ENCODE measurements at places on chromosomes 3 and 15.

DNA sequence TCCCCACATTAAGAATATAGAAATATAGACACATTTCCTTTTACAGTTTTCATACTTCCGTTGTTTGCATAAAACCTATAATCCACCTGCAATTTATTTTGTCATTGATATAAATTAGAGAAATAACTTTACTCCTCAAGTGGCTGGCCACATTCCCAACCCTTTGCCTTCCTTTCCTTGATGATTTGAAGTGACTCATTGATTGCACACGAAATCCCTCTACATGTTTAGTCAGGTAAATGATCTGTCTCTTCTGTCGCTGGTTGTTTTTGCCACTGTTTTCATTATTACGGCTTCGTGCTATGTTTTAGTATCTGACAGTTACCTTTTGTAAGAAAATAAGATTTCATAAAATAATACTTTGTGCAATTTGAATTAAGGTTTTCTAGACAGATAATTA is 272.2 kb upstream of the NR2E3 start:
- no peak overlapping the region for H3K27ac ChIP-seq
- H3K36me3 ChIP-seq: no peaks in the 10 kb centered on the region
- H3K4me1 ChIP-seq: no peaks in the 10 kb centered on the region
- no peak overlapping the region for H3K4me3 ChIP-seq
- peaks cover 5% of the 10 kb centered on the region for H3K27me3 ChIP-seq
- no peak for DNase-seq

GRCh38 chr15:98651036-98651481 is 2.7 kb downstream of the IGF1R start:
- peak; percentile 23 for DNase-seq
- H3K4me3 ChIP-seq: peak overlapping the region; percentile 94
- peaks cover 31% of the 10 kb centered on the region for H3K27me3 ChIP-seq
- H3K4me1 ChIP-seq: peaks cover 36% of the 10 kb centered on the region
- peak overlapping the region; percentile 94 for H3K27ac ChIP-seq

DNA sequence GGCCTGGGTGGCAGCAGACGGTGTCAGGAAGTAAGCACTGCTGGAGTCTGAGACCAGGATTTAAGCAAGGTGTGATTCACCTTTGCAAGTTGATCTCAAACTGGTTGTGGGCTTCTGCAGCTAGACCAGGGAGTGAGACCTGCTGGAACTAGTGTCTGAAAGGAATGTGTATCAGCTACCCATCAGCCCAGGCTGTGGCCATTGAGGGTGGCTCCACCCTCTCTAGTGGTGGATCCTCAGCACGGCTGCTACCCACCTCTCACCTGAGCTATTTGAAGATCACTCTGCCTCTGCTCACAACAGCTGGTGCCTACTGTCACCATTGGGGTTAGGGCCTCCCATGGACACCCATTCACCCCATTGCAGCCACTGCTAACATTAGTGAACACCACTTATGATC is 140.3 kb upstream of the DCBLD2 start:
- H3K4me3 ChIP-seq: no peak overlapping the region
- no peaks in the 10 kb centered on the region for H3K4me1 ChIP-seq
- no peak for DNase-seq

GRCh38 chr3:112973325-112974177 is 1.4 kb downstream of the CD200R1 start:
- no peaks in the 10 kb centered on the region for H3K36me3 ChIP-seq
- DNase-seq: peak; percentile 32
- H3K4me3 ChIP-seq: peak overlapping the region; percentile 75

- no peaks in the 10 kb centered on the region for H3K27me3 ChIP-seq
- H3K4me3 ChIP-seq: no peak overlapping the region
- no peak for DNase-seq
- peaks cover 15% of the 10 kb centered on the region for H3K36me3 ChIP-seq
- no peak overlapping the region for H3K27ac ChIP-seq
Measured at GRCh38 chr3:100006570-100007271, 107.6 kb downstream of the FILIP1L start.

- H3K27me3 ChIP-seq: peaks cover 1% of the 10 kb centered on the region
- H3K27ac ChIP-seq: no peak overlapping the region
- DNase-seq: no peak
Measured at GRCh38 chr15:99981191-99981647, 248.0 kb upstream of the LYSMD4 start.

GRCh38 chr15:75725006-75725718 is 12.5 kb upstream of the CSPG4 start:
- peaks cover 20% of the 10 kb centered on the region for H3K27me3 ChIP-seq
- no peak overlapping the region for H3K27ac ChIP-seq
- no peak for DNase-seq
- H3K4me3 ChIP-seq: no peak overlapping the region

GRCh38 chr15:82810890-82811426 is 1.5 kb downstream of the WHAMM start:
- H3K27ac ChIP-seq: peak overlapping the region; percentile 98
- DNase-seq: peak; percentile 24
- peaks cover 37% of the 10 kb centered on the region for H3K36me3 ChIP-seq
- no peaks in the 10 kb centered on the region for H3K27me3 ChIP-seq
- peaks cover 62% of the 10 kb centered on the region for H3K4me1 ChIP-seq
- peak overlapping the region; percentile 95 for H3K4me3 ChIP-seq

GRCh38 chr3:106512846-106513245 is 644.0 kb upstream of the CBLB start:
- H3K4me1 ChIP-seq: peaks cover 4% of the 10 kb centered on the region
- no peak overlapping the region for H3K27ac ChIP-seq
- no peak overlapping the region for H3K4me3 ChIP-seq

DNA sequence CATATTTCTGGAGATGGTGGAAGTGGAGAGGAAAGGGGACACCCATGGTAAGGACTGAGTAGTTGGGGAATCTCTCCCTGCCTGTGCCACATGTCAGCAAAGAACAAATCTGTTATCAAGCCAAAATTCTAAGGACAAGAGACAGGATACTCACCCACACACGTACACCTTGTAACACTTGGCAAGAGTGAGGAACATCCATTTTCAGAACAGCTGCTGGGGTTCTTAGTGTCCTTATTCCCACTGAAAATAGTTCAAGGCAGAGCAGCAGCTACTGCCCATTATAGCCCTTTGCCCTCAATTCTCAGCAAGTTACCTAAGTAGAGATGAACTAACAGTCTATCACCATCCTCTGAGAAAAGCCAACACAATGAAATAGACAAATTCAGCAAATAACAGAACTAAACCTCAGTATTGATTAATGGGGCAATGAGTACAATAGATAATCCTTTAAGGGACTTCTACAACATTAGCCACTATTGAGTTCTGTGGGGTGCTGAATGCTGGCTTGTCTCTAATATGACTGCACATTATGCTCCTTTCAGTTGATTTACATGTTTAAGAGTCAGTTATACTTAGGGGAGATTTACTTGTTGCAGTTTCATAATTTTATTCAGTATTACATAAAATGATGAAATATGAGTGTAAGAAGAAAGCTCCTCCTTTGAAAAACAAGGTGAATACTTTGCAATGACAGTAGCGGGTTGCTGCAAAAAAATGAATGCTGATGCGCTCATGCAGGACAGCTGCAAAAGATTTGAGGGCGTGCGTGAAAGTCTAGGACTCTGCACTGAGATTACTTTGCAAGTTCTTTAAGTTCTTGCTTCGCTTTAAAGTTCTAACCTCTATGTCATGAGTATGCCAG is 22.4 kb downstream of the SENP5 start:
- H3K27ac ChIP-seq: no peak overlapping the region
- H3K4me3 ChIP-seq: no peak overlapping the region
- no peak for DNase-seq

DNA sequence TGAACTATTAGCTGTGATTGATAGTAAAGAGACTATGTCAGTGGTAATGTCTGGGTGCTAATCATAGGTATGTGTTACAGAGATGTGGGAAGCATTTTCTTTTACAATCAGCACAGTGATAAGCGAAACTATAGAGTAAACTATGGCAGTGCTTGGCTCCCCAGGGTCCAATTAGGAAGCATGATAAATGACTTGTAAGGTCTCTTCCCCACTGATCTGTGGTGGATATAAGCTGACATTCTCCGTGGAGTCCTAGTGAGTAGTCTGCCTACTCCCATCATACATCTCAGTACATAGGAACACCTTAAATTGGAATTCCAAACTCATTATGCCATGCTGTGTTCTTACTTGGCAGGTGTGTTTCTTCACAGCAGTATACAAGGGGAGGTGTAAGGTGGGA is 204.2 kb downstream of the GAP43 start:
- no peaks in the 10 kb centered on the region for H3K36me3 ChIP-seq
- H3K4me1 ChIP-seq: no peaks in the 10 kb centered on the region
- no peak for DNase-seq
- H3K27me3 ChIP-seq: peaks cover 18% of the 10 kb centered on the region
- H3K27ac ChIP-seq: no peak overlapping the region

Data from activated naive CD8-positive, alpha-beta T cell treated with anti-CD3 and anti-CD28 coated beads, Interleukin-2, amount 50 U/mL, for 24 hours (primary cell).